Activated CD4-positive, alpha-beta memory T cell treated with anti-CD3 and anti-CD28 coated beads for 36 hours (primary cell): ENCODE measurements at places on chromosomes 3 and 15. TPM values are rescaled to one million over a fixed set of nuclear protein-coding genes. Genes with fewer than 3 reads are reported as not detected.

AGBL1 gene
- total RNA-seq = 0.10 TPM

GRCh38 chr3:23697416-23697815 lies 108.3 kb upstream of the UBE2E1 start:
- H3K4me1 ChIP-seq = no peaks in the 10 kb centered on the region
- peaks cover 2% of the 10 kb centered on the region for H3K27me3 ChIP-seq
- DNase-seq = no peak
- H3K36me3 ChIP-seq = no peaks in the 10 kb centered on the region
- H3K4me3 ChIP-seq = no peak overlapping the region
- no peak overlapping the region for H3K27ac ChIP-seq

DNA sequence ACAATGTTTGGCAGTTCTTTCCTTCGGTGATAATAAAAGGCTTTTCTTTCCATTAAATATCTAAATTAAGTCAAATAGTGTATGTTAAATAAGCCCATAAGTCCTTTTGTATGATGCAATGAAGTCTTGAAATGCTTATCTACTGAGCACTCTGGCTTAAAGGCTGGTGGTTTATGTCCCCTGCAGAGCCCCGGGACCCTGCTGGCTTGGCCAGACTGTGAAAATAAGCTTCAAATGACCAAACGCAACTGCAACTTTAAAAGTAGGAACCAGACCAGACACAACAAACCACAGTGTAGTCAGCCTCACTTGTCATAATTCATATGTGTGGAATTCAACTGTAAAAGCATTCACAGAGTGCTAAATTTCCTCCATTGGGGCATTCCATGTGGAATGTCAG lies 72.5 kb downstream of the FOXP1 start:
- H3K27ac ChIP-seq = no peak overlapping the region
- H3K36me3 ChIP-seq = no peaks in the 10 kb centered on the region
- no peaks in the 10 kb centered on the region for H3K27me3 ChIP-seq
- H3K4me3 ChIP-seq = no peak overlapping the region

DNA sequence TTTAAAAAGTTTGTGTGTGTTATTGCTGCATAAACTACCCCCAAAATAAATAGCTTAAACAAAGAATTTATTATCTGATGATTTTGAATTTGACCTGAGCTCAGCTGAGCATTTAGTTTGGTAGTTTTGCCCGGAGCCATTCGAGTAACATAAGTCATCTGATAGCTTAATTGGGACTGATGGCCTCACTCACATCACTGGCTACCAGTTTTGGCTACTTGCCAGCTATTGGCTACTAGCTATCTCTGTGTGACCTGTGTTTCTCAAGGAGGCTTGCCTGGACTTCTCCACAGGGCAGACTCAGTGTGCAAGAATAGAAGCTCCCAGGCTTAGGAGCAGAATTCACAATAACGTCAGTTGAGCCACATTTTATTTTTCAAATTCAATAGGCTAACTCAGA lies 9.0 kb downstream of the CNTN3 start:
- H3K27ac ChIP-seq = no peak overlapping the region
- no peaks in the 10 kb centered on the region for H3K36me3 ChIP-seq
- no peak for DNase-seq
- H3K4me1 ChIP-seq = no peaks in the 10 kb centered on the region
- H3K4me3 ChIP-seq = no peak overlapping the region
- no peaks in the 10 kb centered on the region for H3K27me3 ChIP-seq

- H3K36me3 ChIP-seq = peaks cover 26% of the 10 kb centered on the region
- H3K4me1 ChIP-seq = no peaks in the 10 kb centered on the region
- H3K27me3 ChIP-seq = no peaks in the 10 kb centered on the region
- no peak overlapping the region for H3K4me3 ChIP-seq
Observed at GRCh38 chr3:160531311-160531710, 34.1 kb downstream of the KPNA4 start.

DNA sequence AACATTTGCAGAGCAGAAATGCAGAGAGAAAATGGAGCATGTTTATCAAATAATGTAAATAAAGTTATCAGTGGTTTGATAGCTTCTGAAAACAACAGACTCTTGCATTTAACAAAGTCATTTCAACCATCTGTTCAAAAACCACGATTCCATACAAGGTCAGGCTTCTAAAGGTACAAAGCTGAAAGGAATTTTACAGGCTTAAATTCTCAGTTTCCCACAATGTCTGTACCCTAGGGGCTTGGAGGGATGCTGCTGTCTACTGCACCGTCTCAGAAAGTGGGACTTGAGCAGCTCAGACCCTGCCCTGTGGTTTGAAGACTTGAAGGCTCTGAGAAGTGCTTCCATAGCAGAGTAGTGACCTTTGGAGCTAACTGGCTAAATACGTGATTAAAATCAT lies 30.4 kb upstream of the TM4SF1 start:
- no peak for DNase-seq
- no peak overlapping the region for H3K27ac ChIP-seq
- H3K27me3 ChIP-seq = peaks cover 5% of the 10 kb centered on the region
- no peaks in the 10 kb centered on the region for H3K36me3 ChIP-seq

ACSBG1 gene
- not detected for total RNA-seq

DNA sequence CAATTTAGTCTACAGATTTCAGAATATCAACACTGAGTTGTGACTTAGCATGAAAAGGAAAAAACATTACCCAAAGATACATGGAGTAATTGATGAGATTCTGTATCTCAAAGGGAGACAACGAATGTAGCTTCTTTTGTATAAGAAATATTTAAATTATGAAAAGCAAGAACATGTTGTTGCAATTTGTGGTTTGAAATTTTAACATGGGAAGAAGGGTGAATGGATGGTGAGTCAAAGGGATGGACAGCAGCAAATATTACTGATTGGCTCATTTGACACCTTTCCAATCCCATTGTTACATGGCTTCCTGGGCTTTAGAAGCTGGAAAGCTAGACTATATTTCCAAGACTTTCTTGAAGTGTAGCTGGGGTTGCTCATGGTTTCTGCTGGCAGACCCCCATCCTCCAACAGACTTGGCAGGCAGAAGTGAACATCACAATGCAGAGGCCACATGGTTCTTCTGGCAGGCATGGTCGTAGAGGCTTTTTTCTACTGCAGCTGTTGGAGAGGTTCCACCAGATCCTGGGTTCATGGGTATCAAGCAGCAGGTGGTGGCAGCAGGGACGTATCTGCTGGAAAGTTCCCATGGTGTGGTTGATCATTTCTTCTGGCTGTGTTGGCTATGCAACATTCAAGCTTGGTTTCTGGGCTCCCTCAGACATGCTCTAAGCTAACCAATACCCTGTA lies 47.2 kb upstream of the KPNA4 start:
- H3K4me3 ChIP-seq = no peak overlapping the region
- DNase-seq = no peak
- H3K27me3 ChIP-seq = peaks cover 24% of the 10 kb centered on the region
- H3K27ac ChIP-seq = no peak overlapping the region
- H3K4me1 ChIP-seq = no peaks in the 10 kb centered on the region
- H3K36me3 ChIP-seq = no peaks in the 10 kb centered on the region

NR2E3 gene
- total RNA-seq = not detected

SEMA7A gene
- 68.4 TPM for total RNA-seq

DNA sequence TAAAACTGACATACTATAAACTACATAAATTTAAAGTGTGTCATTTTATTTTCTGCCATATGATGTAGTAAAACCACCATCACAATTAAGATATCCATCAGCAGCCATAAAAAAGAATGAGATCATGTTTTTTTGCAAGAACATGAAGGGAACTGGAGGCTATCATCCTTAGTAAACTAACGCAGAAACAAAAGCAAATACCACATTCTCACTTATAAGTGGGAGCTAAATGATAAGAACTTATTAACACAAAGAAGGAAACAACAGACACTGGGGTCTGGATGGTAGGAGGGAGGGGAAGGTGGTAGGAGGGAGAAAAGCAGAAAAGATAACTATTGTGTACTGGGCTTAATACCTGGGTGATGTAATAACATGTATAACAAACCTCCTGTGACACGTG lies 24.6 kb downstream of the CCDC14 start:
- H3K27ac ChIP-seq = no peak overlapping the region
- no peaks in the 10 kb centered on the region for H3K4me1 ChIP-seq
- no peak overlapping the region for H3K4me3 ChIP-seq
- no peak for DNase-seq

GRCh38 chr3:37556789-37557301 lies 304.8 kb upstream of the CTDSPL start:
- no peaks in the 10 kb centered on the region for H3K27me3 ChIP-seq
- DNase-seq = no peak
- H3K27ac ChIP-seq = no peak overlapping the region
- H3K4me3 ChIP-seq = no peak overlapping the region

DNA sequence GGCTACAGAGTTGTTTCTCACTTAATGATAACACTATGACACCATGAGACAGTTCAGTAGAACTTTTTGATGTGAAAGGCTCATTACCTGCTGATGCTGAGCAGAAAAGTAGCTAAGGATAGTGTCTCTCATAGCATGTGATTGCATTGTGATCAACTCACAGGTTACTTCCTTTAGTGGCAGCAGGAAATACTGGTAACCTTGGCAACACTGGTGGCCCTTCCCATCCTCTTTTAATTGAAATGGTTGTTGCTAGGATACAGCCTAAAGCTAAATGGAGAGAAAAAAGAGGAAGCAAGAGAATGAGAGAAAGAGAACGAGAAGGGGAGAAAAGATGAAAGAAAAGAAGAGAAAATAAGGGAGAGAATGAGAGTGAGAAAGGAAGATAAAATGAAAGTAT lies 204.7 kb upstream of the GAP43 start:
- no peaks in the 10 kb centered on the region for H3K27me3 ChIP-seq
- H3K4me3 ChIP-seq = no peak overlapping the region
- no peak for DNase-seq
- H3K4me1 ChIP-seq = peaks cover 7% of the 10 kb centered on the region
- no peak overlapping the region for H3K27ac ChIP-seq

GRCh38 chr15:85913461-85913860 lies 118.7 kb upstream of the KLHL25 start:
- peaks cover 6% of the 10 kb centered on the region for H3K27me3 ChIP-seq
- no peak overlapping the region for H3K4me3 ChIP-seq

DNA sequence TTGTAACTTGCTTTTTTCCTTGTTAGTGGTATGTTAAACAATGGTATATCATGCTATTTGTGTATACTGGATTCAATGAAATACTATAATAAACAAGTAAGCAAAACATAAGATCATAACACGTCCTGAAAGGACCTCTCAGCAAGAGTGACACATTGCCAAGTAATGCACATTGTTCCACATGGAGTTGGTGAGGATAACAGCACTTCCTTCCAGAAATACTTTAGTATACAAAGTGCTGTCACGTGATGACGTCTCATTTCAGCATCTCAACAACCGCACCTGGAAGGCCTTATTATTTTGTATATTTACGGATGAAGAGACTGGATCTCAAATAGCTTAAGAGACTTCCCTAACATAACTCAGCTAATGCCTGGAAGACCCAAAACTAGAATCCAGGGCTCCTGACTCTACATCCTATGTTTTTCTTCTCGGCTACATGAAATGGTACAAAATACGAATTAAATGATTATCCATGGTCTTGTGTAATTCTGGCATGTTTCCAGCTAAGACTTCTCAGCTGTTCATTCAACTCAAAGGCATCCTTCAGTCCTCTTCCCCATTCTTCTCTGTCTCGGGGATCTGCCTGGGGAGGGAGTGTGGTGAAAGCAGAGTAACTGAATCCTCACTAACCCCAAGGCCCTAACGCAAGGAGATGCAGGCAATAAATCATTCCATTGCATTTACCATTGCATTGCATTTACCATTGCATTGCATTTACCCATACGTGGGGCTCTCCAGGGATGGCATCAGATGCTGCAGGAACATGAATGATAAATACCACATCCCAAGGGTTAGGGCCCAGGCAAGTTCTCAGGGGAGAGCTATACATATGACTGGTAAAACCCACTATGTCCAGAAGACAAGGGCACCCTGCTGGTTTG lies 79.2 kb downstream of the LIPC start:
- H3K27me3 ChIP-seq = no peaks in the 10 kb centered on the region
- DNase-seq = no peak
- H3K4me3 ChIP-seq = no peak overlapping the region
- H3K36me3 ChIP-seq = no peaks in the 10 kb centered on the region
